ENCODE measurements at places on chromosomes 12 and 14.

- DNase-seq = no peak
Observed at GRCh38 chr12:132049876-132050275, 94.2 kb downstream of the DDX51 start.

DNA sequence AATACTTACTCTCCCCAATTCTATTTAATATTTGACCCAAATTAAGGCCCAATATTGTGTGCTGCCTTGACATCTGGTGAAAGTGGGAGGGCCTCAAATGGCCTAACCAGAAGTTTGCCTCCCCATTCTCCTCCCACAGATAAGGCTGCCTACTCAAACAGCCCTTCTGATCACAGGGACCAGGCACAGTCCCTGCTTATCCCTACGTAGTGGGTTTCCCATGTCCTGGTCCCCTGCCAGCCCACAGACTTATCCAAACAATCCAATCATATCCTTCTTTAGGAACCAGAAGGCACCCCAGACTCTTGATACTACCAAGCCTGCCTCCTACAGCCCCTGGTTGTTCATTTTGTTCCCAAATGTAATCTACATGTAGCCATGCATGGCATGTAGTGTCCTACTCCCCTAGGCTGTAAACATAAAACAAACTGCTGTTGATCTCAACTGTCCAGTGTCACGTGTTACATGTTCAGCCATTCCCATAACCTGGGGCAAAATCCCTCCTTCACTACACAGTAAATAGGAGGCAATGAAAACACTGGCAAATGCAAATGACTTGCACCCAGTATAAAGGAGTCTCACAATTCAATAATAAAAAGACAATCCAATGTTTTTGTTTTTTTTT lies 49.3 kb downstream of the EEA1 start:
- no peak for DNase-seq

DNA sequence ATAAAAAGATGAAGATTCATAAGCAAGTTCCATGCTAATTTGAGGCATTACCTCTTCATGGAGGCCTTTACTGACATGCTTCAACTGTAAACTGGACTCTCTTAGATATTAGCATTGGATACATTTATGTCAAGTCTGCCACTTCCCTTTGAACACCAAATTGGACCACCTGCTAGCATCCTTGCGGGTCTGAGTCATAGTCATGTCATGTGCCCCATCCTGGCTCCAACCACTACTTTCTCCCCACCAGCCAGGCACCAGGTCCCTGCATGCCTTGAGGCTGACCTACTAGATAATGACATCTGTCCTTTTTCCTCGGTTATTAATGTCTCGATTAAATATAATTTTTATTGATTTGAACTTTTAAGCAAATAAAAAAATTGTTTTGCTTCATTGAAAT lies 32.9 kb upstream of the EEA1 start:
- no peak for DNase-seq

- DNase-seq = no peak
Observed at GRCh38 chr12:131617596-131618302, 93.1 kb upstream of the SFSWAP start.

GRCh38 chr12:96187956-96188355 lies 6.2 kb upstream of the ELK3 start:
- DNase-seq = no peak

DNA sequence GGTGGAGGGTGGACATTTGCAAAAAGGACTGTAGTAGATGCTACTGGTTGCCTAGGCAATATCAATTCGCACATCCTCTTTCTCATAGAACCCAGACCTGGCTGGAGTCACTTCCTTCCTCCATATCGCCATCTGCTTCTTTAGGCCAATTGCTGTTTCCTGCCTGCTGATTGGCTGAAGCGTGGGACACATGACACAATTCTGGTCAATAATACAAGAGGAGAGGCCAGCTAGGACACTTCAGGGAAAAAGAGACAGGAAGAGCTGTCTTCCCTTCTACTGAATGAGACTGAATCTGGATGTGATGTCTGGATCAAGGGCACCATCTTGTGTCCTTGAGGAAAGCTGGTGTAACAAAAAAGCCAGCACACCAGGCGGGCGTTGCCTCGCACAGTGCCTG lies 53.8 kb downstream of the TRPV4 start:
- DNase-seq = peak; percentile 47

- no peak for DNase-seq
Observed at GRCh38 chr14:39991041-39991440, 558.8 kb upstream of the FBXO33 start.

DNA sequence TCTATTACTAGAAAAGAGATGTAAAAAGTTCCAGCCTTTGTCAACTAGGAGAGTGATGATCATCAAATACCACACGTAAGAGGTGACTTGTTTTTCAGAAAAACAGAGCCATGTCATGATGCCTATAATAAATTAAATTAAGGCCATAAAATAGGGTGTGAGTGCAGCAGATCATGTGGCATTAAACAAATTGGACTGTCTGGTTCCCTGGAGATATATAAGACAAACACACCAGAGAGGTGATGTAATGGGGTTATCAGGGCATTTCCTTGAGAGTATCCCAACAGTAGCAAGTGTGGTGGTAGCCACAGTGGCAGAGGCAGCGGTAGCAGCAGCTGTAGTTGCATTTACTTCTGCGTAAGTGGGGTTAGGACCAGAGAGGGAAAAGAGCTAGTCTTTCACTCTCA lies 14.6 kb upstream of the GALNT6 start:
- DNase-seq = no peak

DNA sequence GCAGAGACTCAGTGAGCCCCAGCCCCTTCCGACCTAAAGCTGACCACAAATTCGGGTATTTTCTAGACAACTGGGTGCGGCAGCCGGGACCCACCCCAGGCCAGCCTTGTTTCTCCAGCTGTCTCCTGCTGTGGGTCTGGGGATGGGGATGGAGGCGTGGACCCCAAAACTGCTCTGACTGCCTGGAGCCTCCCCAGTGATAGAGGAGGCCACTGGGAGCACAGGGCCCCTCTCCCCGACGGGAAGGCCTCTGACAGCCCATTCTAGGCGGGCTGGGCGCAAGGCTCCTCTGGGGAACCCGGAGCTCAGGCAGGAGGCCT lies 38.2 kb upstream of the TDRD9 start:
- DNase-seq = no peak

DNA sequence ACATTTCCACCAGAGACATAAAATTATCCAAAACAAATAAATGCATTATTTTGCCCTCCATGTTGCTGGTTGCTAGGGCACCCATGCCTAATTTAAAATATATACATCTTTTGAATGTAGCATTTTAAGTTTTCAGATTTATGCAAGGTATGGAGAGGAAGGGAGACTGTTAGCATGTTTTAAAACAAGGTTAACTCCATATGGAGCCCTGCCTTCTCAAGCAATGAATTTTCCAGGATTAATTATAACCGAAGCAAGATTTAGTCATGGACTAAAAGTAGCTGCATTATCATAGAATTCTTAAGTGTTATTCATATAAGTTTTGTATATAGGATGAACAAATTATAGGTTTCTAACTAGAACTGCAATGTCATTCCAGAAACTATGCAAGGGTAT lies 37.2 kb downstream of the TRMT5 start:
- DNase-seq = no peak

DNA sequence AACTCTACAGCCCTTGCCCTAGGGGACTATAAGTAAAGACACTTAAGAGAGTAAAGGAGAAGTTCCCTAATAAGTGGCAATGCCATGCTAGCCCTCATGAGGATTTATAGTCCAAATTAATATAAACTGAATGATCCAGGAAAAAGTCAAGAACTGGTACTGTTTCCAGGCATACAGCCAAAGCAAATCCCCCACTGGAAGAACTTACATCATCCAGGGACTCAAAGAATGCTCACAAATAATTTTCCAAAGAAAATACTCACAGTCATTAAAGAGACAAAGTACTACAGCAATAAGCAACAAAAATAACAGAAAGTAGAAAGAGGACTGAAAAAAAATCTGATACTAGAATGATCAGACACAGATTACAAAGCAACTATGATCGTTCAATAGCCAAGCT lies 79.7 kb upstream of the RAP1B start:
- no peak for DNase-seq

GRCh38 chr12:1917172-1918070 lies 1.0 kb downstream of the CACNA2D4 start:
- DNase-seq = no peak

DNA sequence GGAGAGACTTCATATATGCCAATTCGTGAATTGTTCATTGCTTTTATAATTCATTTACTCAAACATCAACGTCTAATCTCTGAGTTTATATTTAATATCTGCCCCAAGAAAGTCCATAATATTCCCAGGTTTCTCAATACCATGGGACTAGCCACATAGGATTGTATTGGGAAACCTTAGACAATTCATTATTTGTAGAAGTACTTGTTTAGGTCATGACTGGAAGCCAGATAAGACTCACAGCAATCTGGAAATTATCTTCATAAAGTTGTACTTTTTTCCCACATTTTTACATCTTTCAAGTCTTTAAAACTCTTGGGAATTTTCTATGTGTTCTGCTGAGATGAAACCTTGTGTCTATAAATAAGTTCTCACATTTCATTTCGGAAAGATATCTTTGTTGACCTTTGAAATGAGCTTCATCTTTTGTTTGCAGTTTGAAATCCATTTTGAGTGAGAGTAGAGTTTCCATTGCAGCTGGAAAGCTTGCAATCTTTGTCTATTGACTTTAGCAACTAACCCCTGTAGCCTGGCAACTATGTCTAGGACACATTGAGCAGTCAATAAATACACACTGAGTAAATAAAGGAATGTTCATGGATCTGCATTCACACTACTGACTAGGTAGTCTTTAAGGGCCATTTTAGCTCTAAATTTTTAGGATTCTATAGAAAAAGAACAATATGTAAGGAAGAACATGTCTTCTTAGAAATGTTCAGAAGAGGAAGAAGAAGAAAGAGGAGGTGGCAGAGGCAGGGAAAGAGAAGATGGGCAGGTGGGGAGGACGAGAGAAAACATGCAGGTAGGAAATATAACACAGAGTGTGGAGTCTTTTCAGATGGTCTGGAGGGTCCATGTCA lies 154.4 kb downstream of the LRIG3 start:
- DNase-seq = peak; percentile 96

Data from HepG2 (cell line).